AG04449 (cell line): ENCODE measurements at places on chromosomes 2 and 18.

DNA sequence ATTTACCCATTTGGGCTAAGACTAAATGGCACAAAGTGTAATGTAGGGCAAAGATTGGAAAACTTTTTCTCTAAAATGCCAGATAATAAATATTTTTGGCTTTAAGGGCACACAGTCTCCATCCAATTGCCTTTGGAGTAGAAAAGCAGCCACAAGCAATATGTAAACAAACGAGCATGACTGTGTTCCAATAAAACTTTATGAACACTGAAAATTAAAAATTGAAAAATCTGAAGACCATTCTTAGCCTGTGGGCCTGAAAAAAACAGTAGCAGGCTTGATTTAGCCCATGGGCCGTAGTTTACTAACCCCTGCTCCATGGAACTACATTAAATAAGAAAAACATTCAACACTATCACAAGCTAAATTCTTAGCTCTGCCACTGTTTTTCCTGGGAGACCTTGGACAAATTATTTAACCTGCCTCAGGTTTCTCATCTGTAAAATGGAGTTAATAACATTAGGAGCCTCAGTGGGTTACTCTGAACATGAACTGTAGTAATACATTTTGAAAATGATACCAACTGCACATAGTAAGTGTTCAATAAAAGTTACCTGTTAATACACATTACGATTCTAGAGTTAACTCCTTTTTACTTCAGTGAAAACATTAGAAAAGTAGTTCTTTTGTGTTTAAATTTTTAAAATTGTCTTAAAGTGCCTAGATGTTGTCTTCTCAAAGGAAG is 1.3 kb downstream of the IFIH1 start:
- DNase-seq: no peak

DNA sequence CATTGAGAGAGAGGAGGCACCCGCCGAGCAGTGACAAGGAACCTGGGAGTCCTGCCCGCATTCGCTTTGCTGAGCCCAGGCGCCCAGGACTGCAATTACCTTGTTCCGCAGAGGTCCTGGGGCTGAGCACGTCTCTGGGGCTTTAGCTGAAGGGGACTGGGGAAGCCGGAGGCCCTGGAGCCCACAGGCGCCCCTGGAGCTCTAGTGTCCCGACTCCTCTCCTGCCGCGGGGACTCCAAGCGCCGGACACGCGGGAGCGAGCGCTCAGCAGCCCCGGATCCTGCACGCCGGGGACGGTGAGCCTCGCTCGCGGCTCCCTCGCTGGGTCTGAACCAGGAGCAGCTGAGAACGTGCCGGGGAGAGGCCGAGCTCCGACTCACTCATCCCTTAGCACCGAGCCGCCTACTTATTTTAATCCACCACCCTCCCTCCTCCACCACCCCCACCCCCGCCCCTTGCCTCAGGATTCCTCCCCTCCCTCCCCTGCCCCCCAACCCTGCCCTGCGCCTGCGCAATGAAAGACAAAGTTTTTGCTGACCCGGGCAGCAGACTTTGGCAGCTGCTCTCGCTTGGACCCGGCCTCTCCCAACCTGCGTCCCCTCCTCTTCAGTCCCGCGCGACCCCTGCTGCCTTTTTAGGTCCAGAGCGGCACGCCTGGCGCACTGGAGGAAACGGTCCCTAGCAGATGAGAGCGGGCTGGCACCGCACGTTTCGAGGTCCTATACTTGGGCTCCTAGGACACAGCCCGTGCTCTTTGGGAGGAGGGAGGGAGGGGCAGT is at the start of gene OSR1:
OSR1 (minus strand) TSS at position 382 of the 779 bp plus-strand sequence. CDS start 4,818 bp downstream, outside the sequence.
- DNase-seq: no peak

DNA sequence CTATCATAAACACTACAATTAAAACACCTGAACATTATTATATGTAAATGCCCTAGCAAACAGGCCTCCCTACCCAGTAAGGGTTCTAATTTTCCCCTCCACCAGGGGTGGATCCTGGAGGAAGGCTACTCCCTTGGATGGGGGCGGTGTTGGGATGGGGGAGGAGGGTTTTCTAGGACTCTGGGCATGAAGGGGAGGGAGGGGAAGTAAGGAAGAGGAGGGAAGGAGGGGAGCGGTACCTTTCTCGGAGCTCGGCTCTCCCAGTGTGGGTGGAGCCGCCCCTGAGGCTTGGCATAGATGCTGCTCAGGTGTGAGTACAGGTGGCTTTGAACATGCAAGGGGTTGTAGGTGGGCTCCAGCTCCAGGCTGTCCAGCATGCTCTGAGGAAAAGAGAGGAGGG is 5.4 kb downstream of the DOK1 start:
- no peak for DNase-seq

DNA sequence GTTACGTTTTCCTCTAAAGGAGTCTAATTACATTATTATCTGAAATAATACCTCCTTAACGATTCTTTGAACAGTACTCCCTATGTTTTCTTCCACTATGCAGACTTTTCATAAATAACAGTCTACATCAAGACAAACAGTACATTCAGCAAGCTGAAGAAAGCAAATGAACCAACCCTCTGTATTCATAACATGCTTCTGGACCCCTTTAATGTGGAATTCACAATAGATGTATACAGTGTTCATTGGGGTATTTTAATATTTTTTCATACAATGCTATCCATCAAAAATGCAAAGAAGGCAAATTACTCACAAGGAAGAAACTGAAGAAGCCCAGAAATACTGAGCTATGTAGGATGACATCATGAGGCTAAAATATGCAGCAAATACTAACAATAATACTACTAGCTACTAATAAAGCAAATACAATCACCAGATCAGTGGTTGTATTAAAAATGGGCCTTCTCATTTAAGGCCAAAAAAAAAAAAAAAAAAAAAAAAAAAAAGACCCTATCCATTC is 408.6 kb downstream of the MTX2 start:
- no peak for DNase-seq

DNA sequence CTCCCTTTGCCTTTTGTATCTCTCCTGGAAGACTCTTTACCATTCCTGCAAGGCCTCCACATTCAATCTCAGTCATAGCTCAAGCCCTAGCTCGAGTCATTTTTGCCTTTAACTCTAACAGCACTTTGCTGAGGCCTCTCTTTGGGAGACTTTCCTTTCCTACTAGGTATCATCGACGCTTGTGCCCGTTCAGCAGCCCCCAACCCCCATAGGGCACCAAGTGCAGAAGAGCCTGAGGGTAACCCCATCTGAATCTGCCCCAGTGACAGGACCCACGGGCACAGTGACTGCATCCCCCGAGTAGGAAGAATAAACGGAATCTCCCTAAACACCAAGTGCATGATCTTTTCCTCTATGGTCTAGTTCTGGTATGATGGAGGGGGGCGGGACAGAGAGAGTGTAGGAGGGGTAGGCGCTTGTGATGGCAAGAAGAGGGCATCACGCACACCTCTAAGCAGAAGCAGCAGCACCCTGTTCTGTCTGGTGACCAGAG is 66.3 kb downstream of the UXS1 start:
- DNase-seq: no peak

DNA sequence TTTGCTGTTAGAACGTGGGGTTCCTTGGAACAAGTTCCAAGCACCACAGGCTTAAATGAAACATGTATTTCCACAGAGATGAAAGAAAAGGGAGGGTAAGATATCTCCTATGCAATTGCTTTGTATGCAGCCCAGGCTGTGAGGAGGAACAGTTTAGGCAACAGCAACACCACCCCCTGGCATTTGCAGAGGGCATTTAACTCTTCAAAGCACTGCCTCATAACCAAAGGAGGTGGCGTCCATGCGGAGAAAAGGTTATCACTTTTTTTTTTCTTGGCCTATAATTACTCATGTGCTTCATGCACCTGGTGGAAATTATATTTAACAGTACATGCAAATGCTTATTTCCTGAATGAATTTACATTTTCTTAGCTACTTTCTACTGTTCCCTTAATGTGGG is 286.0 kb downstream of the LPIN1 start:
- no peak for DNase-seq

DNA sequence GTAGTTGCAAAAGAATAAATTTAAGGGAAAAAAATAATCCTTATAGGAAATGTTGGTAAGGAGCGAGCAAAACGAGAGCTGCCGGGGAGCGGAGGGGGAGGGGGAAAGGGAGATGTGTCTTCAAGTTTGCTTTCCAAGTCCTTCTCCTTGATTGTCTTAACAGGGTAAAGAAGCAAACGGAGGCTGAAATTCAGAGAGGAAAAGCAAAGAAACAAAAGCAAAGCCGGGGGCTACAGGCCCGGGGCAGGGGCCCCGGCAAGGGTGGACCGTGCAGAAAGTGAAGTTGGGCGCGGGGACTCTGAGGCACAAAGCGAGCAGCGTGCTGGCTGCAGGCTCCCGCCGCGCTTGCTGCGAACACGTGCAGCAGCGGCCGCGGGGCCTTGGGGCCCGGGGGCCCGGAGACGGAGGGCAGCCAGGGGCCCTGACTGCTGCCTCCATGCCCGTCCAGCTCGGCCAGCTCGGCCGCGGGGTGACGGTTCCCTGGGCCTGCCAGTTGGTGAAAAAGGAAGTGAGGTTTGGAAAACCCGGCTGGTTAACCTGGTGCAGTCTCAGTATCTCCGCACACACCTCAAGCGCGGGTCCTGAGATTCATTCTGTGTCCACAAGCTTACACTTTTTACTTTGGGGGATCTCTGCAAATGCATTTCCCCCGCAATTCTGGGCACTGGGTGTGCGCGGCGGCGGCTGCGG is 4.1 kb downstream of the BCL11A start:
- no peak for DNase-seq
